Kidney (tissue), 22 donors: ENCODE measurements at places on chromosomes 12 and 14. TPM values are rescaled to one million over a fixed set of nuclear protein-coding genes. Genes with fewer than 3 reads are reported as not detected.

GRCh38 chr14:34423445-34423844, 38.6 kb downstream of the SPTSSA start:
- no peak for DNase-seq

GRCh38 chr12:18824287-18824686, 86.4 kb downstream of the CAPZA3 start:
- no peak for DNase-seq

DNA sequence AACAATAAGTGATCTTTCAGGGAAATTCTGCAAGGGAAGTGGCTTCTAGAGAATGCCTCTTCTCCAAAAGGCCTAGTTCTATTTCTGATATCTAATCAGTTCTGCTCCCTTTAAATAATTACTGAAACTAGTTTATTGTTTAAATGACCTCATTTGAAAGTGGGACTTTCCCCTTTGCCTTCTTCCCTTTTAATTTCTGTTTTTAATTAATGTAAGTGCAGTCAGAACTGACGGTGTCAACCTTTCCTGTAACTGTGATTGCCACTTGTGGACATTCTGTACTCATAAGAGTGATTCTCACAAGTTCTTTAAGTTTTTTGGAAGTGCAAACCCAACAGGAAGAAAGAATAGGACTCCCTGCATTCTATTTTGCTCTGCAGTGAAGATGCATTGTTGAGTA, 265.3 kb upstream of the PLEKHG7 start:
- DNase-seq: no peak

DNA sequence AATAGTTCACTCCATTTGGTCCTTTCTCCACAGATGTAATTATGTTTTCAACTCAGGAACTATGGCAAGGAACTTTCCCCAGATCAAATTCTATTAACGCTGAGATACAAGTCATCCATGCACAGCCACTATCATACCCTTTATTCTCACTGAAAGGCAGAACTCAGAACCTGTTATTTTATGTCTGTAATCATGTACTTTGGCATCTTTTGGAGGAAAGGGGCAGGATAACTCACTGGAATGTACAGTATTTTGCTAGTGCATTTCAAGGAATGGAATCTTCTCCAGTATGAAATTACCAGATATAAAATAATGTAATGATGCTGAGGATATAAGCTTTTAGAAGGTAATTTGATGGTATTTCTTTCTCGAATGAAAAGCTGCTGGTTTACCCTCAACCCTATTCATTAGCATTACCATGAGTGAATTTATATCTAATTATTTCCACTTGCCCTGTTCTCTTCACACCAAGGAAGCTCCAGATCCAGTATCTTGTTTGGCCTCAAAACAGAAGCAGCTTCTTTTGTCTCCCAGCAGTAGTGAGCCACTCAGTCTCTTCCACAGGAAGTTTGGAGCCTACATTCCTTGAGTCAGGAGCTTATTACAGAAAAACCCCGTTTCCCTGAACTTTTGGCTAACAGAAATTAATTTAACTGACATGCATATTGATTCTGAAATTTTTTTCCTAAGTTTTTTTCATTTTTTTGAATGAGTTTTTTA, 10.0 kb upstream of the AMHR2 start:
- DNase-seq: no peak

WNT1 gene
- total RNA-seq: not detected

TMEM117 gene
- 6.0 TPM for total RNA-seq
